ENCODE measurements at places on chromosomes 2 and 18. TPM values are rescaled to one million over a fixed set of nuclear protein-coding genes. Genes with fewer than 3 reads are reported as not detected.

DNA sequence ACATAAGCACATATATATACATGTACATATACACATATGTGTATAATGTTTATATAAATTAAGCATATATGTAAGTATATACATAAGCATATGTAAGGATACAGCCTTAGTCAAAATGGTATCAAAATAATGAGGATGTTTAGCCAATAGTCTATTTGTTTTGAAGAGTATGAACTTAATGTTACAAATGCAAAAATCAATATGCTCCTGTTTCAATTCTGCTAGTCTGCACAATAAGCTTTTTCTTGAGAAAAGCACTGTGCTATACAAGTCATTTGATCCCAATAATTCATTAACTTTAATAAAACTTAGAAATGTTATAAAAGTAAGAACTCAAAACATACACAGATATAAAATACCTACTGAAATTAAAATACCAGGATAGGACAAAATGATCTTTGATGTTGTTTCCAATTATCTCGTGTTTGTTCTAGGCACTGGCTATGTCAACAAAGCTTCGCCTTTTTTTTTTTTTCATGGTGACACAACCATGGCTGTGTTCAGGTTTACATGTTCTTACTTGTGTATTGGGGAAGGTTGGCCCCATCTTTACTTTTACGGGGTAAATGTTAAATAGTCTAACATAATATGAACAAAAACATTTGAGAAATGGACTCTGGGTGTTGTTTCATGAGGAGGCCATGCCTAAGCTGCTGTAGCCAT, 271.1 kb upstream of the CDH19 start:
- no peaks in the 10 kb centered on the region for H3K36me3 ChIP-seq
- no peak overlapping the region for H3K4me3 ChIP-seq
- no peak for DNase-seq
- no peaks in the 10 kb centered on the region for H3K4me1 ChIP-seq
- no peak overlapping the region for H3K27ac ChIP-seq
- no peaks in the 10 kb centered on the region for H3K27me3 ChIP-seq

DNA sequence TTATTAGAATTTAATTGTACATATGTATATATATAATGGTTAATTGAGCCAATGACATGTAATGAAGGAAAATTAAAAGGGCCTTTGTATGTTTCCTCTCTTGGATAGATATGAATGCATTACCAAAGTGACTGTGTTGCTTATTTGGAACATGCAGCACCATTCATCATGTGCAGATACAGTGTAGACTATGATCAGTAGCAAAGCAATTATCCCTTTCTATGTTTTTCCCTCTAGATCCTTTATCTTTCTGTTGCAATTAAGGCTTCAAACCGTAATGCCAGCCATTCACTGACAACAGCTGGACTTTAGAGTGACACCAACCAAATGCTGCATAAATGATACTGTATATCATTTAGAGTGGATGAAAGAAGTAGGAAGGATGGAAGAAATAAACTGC, 565.2 kb downstream of the NRXN1 start:
- H3K4me3 ChIP-seq = no peak overlapping the region
- no peaks in the 10 kb centered on the region for H3K36me3 ChIP-seq
- H3K27ac ChIP-seq = no peak overlapping the region
- H3K27me3 ChIP-seq = peaks cover 3% of the 10 kb centered on the region

DNA sequence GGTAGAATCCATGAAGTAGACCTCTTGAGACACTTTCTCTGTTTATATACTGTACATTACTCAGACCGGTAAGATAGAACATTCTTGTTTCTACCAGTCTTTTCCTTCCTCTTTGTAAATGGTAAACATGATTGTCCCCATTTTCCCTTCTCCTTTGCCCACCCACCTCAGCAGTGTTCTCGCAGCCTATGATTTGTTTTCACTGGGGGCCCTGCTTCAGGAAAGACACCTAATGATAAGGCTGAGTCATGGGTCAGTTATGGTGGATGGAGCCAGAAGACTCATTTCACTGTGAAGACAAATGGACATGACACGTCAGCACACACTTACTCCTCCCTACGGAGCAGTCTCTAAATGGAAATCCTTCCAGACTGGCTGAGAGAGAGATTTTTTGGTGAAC, 23.7 kb downstream of the CENPO start:
- DNase-seq = no peak
- no peaks in the 10 kb centered on the region for H3K4me1 ChIP-seq
- peaks cover 68% of the 10 kb centered on the region for H3K36me3 ChIP-seq
- no peak overlapping the region for H3K4me3 ChIP-seq
- H3K27me3 ChIP-seq = no peaks in the 10 kb centered on the region
- no peak overlapping the region for H3K27ac ChIP-seq

DNA sequence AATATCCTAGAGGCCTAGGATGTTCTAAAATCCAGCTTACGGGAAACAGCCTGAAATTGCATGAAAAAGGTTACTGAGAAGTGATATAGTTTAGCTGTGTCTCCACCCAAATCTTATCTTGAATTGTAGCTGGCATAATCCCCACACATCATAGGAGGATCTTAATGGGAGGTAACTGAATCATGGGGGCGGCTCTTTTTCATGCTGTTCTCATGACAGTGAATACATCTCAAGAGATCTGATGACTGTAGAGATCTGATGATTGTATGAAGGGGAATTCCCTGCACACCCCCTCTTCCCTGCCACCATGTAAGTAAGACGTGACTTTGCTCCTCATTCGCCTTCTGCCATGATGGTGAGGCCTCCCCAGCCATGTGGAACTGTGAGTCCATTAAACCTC, 385.6 kb upstream of the ID2 start:
- H3K36me3 ChIP-seq = no peaks in the 10 kb centered on the region
- H3K27ac ChIP-seq = peak overlapping the region; percentile 66
- H3K27me3 ChIP-seq = peaks cover 9% of the 10 kb centered on the region
- peaks cover 27% of the 10 kb centered on the region for H3K4me1 ChIP-seq

GRCh38 chr2:159859583-159859982, 61.6 kb upstream of the CD302 start:
- no peak for DNase-seq
- H3K4me1 ChIP-seq = peaks cover 13% of the 10 kb centered on the region
- H3K36me3 ChIP-seq = peaks cover 56% of the 10 kb centered on the region
- peak overlapping the region; percentile 47 for H3K27ac ChIP-seq
- no peak overlapping the region for H3K4me3 ChIP-seq
- no peaks in the 10 kb centered on the region for H3K27me3 ChIP-seq

Gene DNER
- total RNA-seq = not detected

Gene NEB
- total RNA-seq = 0.05 TPM

DNA sequence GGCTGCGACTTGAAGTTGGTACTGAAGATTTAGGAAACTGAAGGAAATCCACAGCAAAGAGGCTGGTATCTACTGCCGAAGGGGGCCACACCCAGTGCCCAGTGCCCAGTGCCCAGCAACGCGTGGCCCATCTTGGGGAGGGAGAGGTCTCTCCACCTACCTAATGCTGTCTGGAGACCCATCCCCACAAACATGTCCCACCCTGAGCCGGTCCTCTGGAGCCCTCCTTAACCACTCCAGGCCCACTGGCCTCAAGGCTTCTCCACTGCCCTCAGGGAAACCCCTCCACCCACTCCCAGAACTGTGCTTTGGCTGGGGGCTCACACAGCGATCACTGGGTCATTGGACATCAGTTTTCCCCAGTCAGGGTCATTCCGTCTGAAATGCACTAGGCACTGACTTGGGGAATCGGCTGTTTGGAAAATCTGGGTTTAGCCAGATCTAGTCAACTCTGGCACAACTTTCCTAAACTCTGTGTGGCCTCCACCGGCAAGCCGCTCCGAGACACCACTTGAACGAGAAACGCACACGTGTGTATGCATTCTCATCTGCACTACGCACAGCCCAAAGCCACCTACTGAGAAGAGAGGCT, 20.1 kb downstream of the GPR55 start:
- H3K27me3 ChIP-seq = peaks cover 14% of the 10 kb centered on the region
- DNase-seq = no peak
- peaks cover 67% of the 10 kb centered on the region for H3K4me1 ChIP-seq
- H3K27ac ChIP-seq = no peak overlapping the region
- peak overlapping the region; percentile 67 for H3K4me3 ChIP-seq

DNA sequence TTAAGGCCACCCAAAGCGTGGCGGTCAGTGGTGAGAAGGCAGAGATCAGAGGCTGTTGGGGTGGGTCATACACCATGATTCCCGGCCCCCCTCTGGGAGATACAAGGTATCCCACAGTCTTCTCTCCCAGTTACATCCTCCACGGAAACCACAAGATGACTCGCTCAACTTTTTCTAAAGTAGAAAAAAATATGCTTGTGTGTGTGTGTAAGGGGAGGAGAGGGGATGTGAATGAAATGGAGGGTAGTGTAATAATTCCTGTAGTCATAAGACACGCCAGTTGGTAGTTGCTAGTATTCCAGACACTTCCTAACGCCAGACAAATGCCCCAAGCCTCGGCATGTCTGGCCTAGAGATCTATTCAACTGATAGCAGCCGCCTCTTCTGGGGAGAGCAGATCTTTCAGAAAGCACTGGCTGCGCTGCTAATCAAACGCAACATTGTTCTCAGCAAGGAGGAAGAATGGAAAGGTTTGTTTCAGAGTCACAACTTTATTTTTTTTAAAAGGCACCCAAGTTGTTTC, 143.5 kb downstream of the TGIF1 start:
- H3K27ac ChIP-seq = peak overlapping the region; percentile 99
- DNase-seq = no peak
- peaks cover 29% of the 10 kb centered on the region for H3K36me3 ChIP-seq
- H3K27me3 ChIP-seq = no peaks in the 10 kb centered on the region
- peaks cover 55% of the 10 kb centered on the region for H3K4me1 ChIP-seq

DNA sequence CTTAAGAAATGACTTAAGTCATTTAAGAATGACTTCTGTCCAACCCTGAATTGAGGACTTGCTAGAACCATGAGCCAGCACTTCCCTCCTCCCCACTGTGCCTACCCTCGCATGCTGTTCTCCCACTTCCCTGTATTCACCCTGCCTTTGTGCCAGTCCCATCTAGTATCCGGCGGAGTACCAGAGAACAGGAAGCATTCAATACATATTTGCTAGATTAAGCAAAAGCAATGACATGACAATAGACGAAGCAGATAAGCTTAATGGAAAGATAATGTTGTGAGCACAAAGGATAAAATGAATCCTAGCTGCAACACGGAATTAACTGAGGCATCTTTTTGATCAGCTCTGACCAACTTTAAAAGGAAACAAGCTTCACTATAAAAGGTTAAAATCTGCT, 328.5 kb downstream of the TDRD15 start:
- H3K36me3 ChIP-seq = no peaks in the 10 kb centered on the region
- H3K27me3 ChIP-seq = peaks cover 2% of the 10 kb centered on the region
- no peak for DNase-seq
- no peak overlapping the region for H3K4me3 ChIP-seq
- no peaks in the 10 kb centered on the region for H3K4me1 ChIP-seq
- H3K27ac ChIP-seq = no peak overlapping the region

DNA sequence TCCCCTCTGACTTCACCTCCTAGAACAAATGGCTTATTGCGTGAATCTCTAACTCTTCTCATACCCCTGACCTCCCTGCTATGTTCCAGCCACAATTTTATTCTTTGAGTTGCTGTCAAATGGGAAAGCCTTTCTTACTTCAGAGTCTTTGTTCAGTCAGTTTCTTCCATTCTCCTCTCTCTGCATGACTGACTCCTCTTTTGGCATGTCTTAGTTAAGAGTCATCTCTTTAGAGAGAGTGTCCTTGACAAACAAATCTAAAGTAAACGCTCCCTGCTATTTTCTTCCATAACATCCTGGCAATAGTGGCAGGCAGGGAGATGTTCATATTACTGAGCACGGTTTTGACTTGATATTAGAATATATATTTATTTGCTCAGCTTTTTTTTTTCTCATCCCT, 170.7 kb upstream of the ERBB4 start:
- DNase-seq = no peak
- H3K36me3 ChIP-seq = no peaks in the 10 kb centered on the region
- H3K27me3 ChIP-seq = no peaks in the 10 kb centered on the region
- no peaks in the 10 kb centered on the region for H3K4me1 ChIP-seq

GRCh38 chr18:24763765-24764513, 303.5 kb downstream of the HRH4 start:
- DNase-seq = no peak
- no peak overlapping the region for H3K4me3 ChIP-seq
- H3K27me3 ChIP-seq = peaks cover 14% of the 10 kb centered on the region
- H3K36me3 ChIP-seq = no peaks in the 10 kb centered on the region
- H3K27ac ChIP-seq = no peak overlapping the region

DNA sequence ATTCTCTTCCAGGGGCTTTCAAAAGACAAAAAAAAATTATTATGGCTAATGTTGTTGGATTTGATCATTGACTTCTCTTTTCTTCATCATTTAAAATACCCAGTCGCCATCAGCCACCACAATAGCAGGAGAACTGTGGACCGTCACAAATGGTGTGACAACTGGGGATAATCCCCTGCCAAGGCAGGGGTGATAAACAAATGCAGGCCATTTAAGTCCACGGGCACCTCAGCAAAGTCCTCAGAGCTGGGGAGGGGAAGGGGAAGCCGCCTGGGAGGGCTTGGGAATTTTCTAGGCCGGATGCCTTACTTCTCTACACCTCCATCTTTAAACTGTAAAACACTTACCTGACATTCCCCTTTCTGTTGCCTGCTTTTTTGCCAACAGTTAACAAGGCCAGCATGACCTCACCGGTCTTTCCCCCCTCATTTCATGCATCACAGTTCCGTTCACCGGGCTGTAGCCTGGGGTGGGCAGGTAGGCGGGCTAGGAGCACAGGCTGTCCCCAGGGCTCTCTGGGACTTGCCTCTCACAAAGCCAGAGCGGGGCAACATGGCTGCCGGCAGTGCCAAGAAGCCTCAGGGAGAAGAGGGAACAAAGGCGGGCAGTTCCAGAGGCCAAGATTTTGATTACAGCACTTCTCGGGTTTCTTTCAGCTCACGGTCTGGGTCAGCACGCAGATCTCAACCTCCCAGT, 820.4 kb downstream of the BCL11A start:
- no peak overlapping the region for H3K4me3 ChIP-seq
- H3K36me3 ChIP-seq = no peaks in the 10 kb centered on the region
- no peak for DNase-seq

DNA sequence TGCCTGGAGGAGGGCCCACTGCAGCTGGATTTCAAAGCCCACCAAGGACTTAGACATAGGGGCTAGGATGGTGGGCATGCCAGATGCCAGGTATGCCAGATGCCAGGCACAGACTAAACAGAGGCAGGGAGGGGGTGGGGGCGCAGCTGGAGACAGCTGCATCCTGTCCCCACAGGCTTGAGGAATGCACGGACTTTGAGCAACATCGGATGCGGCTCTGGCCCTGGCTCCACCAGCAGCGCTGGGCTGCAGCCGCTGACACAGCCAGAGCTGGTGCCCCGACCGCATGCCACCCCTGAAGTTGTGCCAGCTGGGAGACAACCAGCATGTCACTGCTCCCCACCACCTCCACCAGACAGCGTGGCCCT, 39.5 kb downstream of the AQP12A start:
- no peak overlapping the region for H3K4me3 ChIP-seq
- H3K4me1 ChIP-seq = no peaks in the 10 kb centered on the region
- H3K27me3 ChIP-seq = no peaks in the 10 kb centered on the region
- DNase-seq = no peak
- H3K27ac ChIP-seq = no peak overlapping the region
